ENCODE measurements at places on chromosomes 12 and 14.

- DNase-seq: no peak
Measured at GRCh38 chr14:58575956-58576355, 61.8 kb upstream of the DACT1 start.

GRCh38 chr12:41364211-41364610 lies 176.1 kb downstream of the PDZRN4 start:
- no peak for DNase-seq

GRCh38 chr14:90553921-90554336 lies 157.1 kb downstream of the CALM1 start:
- DNase-seq: no peak

DNA sequence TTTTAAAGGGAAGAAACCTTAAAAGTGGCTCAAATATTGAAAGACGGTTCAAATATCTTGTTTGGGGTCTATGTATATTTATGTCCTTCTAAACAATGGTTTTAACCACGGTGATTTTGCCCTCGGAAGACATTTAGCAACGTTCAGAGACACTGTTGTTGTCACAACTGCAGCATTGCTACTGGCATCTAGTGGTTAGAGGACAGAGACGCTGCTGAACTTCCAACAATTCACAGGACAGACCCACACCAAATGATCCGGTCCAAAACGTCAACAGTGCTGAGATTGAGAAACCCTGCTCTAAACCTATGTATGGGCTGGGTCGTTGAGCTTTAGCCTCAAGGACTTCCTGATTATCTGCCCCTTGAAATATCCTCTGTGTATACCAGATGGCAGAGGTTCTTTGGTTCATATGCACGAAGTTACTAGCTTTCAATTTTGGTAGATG lies 1.7 kb downstream of the ANGEL1 start:
- DNase-seq: no peak

- peak; percentile 48 for DNase-seq
Measured at GRCh38 chr12:121781998-121782979, 11.2 kb downstream of the RHOF start.

DNA sequence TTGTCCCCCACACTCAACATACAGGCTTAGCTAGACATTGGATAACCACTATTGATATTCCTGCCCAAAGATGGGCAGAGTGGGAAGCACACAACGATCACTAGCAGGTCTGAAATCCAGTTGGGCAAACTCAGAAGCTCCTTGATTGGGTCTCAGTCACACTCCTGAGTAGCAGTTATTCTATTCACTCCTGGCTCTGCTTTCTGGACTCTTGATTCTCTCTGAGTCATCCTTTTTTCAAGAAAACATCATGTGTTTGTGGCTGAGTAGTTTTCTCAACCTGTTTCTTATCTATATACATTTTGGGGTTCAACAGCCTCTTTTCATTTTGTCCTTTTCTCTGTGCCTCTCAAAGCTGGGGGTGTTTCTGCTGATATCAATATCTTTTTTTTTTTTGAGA lies 46.0 kb upstream of the MANSC4 start:
- DNase-seq: no peak

DNA sequence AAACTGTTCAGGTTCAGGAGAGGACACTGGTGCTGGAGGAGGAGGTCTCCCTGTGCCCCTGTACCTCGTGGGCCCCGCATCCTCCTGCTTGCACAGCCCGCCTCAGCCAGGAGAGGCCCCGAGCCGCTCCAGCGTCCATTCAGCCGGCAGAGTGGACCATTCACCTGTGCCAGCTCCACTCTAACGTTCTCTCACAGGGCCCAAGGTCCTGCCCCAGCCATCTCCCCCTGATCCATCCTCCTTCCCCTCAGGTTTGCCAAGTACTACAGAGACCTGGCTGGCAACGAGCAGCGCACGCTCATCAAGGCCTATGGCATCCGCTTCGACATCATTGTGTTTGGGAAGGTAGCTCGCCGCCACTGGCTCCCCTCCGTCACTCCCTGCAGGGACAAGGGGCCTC lies 22.2 kb downstream of the P2RX4 start:
- no peak for DNase-seq

DNA sequence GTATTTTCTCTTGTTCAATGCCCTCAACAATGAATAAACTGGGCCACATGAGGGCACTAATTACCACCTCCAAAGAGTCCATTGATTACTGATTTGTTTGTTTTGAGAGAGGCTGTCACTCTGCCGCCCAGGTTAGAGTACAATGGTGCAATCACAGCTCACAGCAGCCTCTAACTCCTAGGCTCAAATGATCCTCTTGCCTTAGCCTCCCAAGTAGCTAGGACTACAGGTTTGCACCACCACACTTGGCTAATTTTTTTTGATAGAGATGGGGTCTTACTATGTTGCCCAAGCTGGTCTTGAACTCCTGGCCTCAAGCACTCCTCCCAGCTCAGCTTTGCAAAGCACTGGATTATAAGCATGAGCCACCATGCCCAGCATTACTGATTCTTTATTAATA lies 28.3 kb upstream of the SYCP3 start:
- DNase-seq: no peak

GRCh38 chr14:49946320-49947141 lies 53.6 kb downstream of the ARF6 start:
- no peak for DNase-seq

- DNase-seq: no peak
Measured at GRCh38 chr12:95956557-95957145, 13.5 kb downstream of the AMDHD1 start.

GRCh38 chr14:20435582-20436362 lies at the start of gene KLHL33:
KLHL33 (minus strand) TSS chr14:20436166; CDS start chr14:20435811, 355 bp downstream.
- no peak for DNase-seq

DNA sequence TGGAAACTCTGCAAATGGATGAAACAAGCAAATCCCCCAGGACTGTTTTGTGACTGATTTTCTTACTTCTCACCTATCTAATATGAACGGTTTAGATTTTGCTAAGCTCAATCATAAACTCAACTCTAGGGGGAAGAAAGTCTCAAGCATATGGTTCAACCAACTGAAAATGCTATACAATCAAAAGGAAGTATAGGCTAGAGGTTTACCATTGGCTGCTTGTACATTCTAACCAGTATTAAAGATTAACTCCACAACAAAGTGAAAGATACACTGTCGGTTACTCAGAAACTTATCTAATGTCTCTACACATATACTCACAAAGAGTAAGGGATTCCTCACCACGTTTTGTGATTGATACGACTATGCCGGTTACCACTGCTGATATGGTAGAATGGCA lies 281.8 kb upstream of the SOX5 start:
- no peak for DNase-seq

DNA sequence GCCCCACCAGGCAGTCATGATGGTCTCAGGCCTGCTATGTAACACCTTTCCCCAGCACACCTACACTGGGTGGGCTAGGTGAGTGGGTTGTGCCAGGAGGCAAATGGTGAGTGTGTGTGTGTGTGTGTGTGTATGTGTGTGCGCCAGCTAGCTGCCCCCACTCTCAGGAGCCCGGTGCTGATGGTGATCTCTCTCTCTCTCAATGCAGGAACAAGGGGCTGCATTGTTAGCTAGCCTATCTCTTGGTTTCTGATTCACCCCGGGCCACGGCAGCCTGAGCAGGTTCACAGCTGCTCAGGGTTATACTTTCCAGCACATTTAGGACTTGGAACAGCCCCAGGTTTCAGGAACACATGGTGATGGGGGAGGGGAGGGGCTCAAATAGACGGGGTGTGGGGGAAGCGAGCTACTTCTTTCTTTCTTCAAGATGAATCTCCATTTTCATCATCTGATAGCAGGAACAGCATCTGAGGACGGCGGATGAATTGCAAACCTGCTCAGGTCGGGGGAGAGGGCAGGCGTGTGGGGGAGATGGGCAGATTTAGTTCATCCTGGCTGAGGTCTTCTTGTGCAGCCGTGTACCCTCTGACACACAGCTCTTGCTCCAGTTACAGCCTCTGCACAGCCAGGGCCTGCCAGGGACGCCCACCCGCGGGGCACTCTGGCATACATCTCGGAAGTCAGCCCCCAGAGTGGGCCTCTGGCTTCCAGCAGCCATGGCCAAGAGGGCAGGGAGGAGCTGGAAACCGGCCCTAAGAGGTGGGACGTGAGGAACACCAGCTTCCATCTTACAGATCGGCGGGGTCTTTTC lies 137.6 kb downstream of the ZFP36L1 start:
- no peak for DNase-seq

- DNase-seq: no peak
Measured at GRCh38 chr12:91818227-91819131, 327.2 kb downstream of the BTG1 start.

- DNase-seq: no peak
Measured at GRCh38 chr12:94421868-94422740, 37.6 kb downstream of the CEP83 start.

GRCh38 chr12:123598522-123598921 lies 3.4 kb upstream of the DDX55 start:
- DNase-seq: no peak

DNA sequence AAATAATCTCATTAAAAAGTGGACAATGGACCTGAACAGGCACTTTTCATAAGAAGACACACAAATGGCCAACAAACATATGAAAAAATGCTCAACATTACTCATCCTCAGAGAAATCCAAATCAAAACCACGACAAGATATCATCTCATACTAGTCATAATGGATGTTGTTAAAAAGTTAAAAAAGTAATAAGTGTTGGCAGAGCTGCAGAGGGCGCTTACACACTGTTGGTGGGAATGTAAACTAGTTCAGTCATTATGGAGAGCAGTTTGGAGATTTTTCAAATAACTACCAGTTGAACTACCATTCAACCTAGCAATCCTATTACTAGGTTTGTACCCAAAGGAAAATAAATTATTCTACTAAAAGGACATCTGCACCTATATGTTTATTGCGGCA lies 47.2 kb downstream of the FOXG1 start:
- DNase-seq: no peak

GRCh38 chr14:105386581-105387529 lies 11.5 kb upstream of the TEX22 start:
- DNase-seq: no peak

GRCh38 chr14:23612802-23613201 lies 23.4 kb upstream of the DHRS2 start:
- DNase-seq: no peak

- DNase-seq: no peak
Measured at GRCh38 chr14:100434033-100434601, 111.0 kb downstream of the SLC25A47 start.

DNA sequence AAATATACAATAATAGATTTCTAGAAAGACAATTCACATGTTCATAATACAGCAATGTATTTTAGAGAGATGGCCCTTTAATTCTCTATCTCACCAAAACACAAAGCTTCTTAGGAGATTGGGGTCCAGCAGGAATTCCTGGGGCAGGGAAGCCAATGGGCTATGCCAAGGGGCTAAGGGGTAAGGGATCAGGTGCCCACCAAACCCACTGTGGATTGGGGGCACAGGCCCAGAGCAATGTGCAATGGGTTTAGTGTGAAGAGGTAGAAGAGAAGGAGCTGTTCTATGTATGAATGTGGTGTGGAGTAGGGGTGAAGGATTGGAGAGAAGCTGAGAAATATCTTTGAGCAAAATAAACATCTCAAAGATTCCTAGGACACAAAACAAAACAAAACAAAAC lies 2.6 kb downstream of the HOXC13 start:
- no peak for DNase-seq

DNA sequence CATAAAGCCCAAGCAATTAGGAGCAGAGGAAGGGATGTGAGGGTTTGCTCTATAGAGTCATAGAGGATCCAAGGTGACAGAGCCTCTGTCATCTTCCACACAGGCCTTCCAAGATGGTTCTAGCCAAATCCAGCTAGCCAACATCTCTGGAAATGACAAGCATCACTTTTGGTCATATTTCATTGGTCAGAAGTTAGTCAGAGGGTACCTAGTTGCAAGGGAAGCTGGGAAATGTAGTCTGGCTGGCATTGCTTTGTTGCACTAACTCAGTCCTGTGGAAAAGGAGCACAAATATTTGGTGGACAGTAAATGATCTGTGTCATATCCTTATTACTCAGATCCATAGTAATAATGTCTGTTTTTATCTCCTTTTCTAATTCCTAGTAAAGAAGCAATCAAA lies 715.7 kb downstream of the NRXN3 start:
- DNase-seq: no peak

Measured in effector CD4-positive, alpha-beta T cell (primary cell).